ENCODE measurements at places on chromosomes 1 and 21. TPM values are rescaled to one million over a fixed set of nuclear protein-coding genes. Genes with fewer than 3 reads are reported as not detected.

DNA sequence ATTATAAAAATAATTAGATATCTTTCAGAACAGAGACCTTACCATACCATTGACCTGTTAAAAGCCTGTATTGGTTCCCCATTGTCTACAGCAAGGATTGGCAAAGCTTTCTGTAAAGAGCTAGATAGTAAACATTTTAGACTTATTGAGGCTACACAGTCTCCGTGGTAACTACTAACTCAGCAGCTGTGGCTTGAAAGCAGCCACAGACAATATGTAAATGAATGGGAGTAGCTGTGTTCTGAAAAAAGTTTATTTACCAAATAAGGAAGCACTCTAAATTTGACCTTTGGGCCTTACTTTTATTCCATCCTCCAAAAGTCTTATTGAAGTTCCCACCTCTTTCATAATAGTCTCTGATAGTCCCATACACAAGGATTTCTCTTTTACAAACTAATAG, 39.7 kb downstream of the NUP210L start:
- no peak for DNase-seq

The ACOT11 gene
- total RNA-seq, result 1.4 TPM

GRCh38 chr1:64675718-64676345, 69.0 kb upstream of the RAVER2 start:
- no peak for DNase-seq

GRCh38 chr1:22738069-22738435, 27.4 kb downstream of the EPHB2 start:
- DNase-seq, result no peak

The EPHB2 gene
- total RNA-seq, result not detected

- DNase-seq, result no peak
Observed at GRCh38 chr21:17660452-17660851, 47.8 kb upstream of the BTG3 start.

DNA sequence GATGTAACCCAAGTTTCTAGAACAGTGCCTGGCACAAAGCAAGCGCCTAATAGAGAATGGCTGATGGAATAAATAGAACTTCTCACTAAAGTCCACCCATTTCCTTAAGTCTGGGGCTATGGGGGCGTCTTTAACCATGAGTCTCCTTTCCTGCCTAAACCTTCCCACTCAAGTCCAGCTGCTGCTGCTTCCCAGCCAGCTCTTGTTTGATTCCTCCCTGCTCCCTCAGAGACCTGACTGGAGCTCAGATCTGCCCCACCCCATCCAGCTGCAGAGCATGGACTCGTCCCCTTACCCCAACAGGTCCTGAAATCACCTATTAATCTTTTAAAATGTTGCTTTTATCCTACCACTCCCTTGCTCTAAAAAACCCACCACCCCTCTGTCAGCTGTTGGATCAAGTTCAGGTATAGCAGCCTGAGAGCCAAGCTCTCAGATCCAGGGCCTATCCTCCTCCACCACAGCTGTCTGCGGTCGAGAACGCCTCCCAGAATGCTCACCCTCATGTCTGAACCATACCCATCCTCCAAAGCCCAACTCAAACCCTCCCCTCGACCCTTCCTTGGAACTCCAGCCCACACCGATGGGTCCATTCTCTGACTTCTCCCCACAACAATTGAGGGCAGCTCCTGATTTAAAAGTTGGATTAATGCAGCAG, 12.8 kb upstream of the GALNT2 start:
- no peak for DNase-seq

DNA sequence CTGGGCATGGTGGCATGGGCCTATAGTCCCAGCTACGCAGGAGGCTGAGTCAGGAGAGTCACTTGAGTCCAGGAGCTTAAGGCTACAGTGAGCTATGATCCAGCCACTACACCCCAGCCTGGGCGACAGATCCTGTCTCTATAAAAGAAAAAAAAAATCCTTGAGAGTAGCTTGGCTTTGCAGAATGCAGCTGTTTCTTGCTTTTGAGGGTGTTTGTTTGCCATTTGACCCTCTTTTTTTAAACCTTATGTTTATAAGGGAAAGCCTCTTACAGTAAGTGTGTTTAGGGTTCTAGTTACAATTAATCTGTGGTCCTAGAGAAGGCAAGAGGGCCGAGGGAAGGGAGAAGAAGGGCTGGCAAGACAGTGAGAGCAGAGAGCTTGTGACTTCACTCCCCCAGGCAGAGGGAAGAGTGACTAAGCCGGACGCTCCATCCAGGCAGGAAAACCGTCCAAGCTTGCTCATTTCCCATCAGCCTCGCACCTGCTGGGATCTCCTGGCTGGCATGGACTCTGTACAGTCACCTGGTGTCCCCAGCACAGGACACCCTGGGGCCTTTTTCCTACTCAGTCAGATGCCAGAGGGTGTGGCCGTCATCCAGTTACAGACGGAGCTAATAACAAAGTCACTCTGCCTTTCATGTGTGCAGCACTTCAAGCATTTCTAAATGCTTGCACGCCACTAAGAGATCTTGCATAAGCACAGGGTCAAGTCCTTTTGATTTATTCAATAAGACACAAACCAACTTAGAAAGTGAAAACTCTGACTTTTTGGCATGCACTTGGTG, 55.5 kb upstream of the PSEN2 start:
- no peak for DNase-seq

- DNase-seq, result no peak
Observed at GRCh38 chr1:29820401-29820800, 584.1 kb downstream of the PTPRU start.

GRCh38 chr21:43783098-43783700, 6.2 kb upstream of the RRP1 start:
- peak; percentile 12 for DNase-seq

DNA sequence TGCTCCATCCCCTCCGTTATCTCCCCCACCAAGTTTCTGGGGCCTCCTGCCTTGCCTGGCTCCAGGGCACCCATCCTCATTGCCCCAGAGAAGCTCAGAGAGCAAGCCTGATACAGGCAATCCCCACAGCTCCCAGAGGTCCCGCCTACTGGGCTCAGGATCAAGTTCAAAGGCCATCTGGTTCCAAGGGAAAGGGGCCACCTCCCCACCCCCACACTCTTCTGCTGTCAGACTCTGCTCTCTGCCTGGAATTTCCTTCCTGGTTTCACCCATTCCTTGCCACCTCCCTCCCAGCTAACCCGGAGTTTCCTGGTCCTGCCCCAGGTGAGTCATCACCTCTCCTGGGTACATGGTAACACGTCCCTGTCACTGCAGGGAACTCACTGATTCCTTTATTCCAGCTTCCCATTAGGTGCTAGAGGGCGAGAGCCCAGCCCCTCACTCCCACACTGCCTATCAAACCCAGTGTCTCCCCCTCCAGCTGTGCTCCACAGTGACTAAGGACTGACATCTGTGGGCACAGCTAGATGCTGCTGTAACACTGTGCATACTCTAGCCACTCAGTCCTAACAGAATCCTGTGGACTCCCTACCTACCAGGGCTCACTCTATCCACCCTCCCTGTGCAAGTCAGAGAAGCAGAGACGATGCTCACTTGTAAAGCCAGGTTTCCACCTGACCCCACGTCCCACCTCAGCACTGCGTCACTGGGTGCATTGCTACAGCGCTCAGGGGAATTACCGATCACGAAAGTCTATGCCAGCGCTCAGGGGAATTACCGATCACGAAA, 21.8 kb downstream of the RSPH1 start:
- DNase-seq, result no peak

- no peak for DNase-seq
Observed at GRCh38 chr1:31800674-31800967, 15.2 kb downstream of the SPOCD1 start.

- DNase-seq, result no peak
Observed at GRCh38 chr1:39488793-39489566, 2.5 kb upstream of the BMP8A start.

The PHGDH gene
- 431 TPM for total RNA-seq

- DNase-seq, result no peak
Observed at GRCh38 chr1:41414716-41415306, 53.6 kb downstream of the FOXO6 start.

- DNase-seq, result no peak
Observed at GRCh38 chr1:53244141-53244540, 5.8 kb upstream of the MAGOH start.

The KCNE2 gene
- 0.48 TPM for total RNA-seq

The ETV3L gene
- not detected for total RNA-seq

DNA sequence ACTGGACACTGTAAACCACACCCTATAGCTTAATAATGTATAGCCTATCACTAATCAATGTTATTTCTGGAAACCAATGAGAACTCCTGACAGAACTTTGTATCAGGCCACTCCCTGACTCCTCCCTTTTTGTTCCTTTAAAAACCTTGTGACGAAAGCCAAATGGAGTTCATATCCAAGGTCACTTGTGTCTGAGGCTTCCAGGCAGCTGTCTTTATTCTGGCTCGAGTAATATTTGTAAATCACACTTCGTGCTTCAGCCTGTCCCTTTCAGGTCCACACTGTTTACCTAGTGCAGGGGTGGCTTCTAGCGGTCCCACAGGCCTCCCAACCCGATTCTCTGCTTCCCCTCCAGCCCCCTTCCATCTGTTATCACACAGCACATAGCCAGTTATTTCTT, 16.2 kb upstream of the CAPN9 start:
- DNase-seq, result no peak

DNA sequence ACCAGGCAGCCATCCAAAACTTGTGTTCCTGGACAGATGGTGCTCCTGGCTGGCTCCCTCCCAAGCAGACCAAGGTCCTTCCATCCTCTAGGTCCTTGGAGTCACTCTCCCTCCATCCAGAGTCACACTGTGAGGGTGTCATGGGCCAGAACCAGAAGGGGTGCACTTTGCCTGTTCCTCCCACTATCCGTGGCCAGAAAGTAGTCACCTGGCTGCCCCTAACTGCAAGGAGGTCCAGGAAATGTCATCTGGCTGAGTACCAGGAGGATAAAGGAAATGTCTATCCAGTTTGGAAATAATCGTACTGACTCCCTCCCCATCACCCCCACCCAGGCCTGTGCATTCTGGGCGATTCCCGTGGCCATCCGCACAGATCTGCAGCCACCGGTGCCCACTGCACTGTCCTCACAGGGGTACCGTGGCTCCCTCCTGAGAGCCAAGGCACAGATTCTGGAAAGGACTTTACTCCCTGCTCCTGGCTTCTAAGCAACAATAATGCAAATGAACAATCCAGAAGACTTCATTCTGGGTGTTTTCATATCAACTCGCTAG, 253.2 kb downstream of the NPHP4 start:
- no peak for DNase-seq

GRCh38 chr1:182149411-182149965, 88.0 kb upstream of the ZNF648 start:
- DNase-seq, result peak; percentile 41

DNA sequence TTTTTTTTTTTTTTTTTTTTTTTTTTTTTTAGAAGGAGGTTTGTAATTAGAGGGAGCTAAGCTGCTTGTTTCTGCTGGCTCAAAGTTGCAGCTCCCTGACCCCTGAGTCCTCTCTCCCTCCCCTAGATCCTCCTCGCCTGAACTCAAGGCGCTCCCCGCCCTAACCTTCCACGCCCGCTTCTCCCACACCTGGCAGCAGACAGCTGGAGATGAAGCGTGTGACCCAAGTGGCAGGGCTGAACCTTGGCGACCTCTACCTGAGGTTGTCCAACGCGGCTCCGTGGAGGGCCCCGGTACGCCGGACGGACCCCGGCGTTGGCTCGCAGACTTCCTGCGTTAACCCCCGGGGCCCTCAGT, 795 bp downstream of the NGF start:
- DNase-seq, result no peak

DNA sequence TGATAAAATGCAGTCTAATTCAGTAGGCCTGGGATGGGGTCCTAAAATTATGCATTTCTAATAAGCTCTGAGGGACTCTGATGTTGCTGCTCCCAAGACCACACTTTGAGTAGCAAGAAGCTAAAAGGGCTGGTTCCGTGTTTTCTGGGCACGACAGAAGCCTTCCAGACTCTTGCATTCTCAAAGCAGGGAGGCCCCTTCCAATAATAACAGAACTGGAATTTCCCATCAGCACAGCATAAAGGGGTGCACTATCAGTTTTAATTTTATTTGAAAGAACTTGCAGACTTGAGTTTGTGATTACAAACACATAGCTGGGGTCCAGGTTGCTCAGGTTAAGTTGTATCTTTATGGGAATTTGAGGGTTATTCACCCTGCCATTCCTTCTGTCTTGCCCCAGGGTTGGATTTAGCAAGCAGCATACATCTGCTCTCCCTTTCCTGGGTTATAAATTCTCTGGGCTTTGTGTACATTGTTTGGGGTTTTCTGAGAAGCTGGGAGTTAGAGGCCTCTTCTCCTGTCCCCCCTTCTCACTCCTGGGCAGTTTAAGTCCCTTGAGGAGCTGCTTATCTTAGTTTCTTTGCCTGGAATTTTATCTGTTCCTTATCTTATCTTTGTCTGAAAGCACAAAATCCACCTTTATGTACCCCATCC, 94.2 kb upstream of the SLC2A1 start:
- DNase-seq, result no peak

DNA sequence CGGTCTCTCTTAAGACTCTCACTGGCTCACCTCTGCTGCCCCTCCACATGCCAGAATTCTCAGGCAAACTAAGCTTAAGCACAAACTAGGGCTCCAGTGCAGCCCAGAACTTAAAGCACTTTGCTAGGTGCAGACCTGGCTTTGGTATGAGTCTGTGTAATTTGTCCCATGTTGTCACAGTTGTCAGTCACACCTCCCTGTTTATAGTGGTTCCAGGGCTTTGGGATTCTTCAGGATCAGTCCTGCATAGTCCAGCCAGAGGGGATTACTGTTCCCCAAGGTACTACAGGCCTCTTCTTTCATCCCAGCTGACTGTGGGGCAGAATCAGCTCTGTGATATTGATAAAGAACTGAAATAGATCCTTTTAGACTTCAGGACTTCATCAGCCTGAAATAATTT, 105.0 kb upstream of the UBE2U start:
- DNase-seq, result no peak

DNA sequence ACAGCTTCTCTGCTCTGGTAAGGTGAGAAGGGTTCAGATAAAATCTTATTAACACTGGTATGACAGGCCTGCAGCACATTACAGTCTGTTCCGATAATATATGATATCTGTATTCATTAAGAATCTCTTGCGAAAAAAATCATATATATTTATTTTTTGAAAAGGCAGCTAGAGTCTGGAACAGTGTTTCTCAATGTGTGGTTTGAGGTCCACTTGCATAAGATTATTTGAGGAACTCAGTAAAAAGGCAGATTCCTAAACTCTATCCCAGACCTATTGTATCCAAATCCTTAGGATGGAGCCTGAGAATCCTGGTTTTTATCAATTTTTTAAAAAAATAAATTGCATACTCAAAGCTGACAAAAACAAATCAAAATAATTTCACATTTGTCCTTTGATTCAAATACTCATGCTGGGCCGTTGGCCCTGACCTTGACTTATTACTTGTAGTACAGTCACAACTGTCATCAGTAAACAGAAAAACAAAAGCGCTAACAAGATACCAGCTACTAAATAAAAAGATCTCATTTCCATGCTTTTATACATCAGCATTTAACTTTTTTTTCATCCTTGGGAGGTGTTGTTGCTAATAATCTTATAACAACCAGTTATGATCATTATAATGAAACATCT, 60.6 kb downstream of the RGS2 start:
- DNase-seq, result no peak

The SNIP1 gene
- 29.1 TPM for total RNA-seq

DNA sequence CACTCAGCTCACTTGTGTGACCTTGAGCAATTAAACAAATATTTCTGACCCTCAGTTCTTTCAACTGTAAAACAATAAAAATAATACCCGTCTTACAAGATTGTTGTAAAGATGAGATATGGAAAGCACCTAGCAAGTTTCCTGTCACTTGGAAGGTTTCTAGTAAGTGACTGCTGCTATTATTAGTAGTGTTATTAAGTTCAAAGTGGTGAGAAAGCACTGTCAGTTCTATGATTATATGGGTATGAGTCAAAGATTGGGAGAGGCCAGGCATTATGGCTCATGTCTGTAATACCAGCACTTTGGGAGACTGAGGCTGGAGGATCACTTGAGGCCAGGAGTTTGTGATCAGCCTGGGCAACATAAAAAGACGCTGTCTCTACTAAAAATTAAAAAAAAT, 145.4 kb downstream of the C1orf21 start:
- no peak for DNase-seq

Measured in activated T-cell treated with anti-CD3 and anti-CD28 coated beads, Interleukin-2, amount 50 U/mL, for 72 hours (primary cell).